GM03348 (cell line): ENCODE measurements at places on chromosomes 7 and 10.
A peak's percentile ranks its signal among the peaks of the same experiment; 100 is the strongest.

- peak; percentile 37 for DNase-seq
These were observed 4.3 kb downstream of the HOXA10 start for GRCh38 chr7:27169658-27170425.

GRCh38 chr7:74256491-74257408, 2.6 kb upstream of the RFC2 start:
- peak; percentile 77 for DNase-seq

- DNase-seq, result no peak
These were observed 41.2 kb downstream of the TNRC18 start for GRCh38 chr7:5382281-5382892.

DNA sequence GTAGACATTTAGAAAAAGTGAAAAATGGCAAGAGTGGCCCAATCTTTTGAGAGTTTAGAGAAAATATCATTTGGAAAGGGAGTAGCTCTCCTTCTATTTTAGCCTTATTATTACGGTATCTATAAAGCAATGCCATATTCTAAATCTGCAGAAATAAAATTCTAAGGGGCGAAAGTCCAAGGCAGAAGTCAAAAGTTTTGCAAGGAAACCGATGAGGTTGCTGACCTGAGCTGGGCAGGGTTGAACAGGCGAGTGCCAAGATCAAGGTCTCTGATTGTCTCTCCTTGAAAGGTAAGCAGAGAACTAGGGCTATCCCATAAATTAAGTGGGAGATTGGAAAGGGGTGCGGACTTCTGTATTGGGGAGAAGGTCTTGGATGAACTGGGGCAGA, 11.7 kb downstream of the TRIM56 start:
- no peak for DNase-seq

DNA sequence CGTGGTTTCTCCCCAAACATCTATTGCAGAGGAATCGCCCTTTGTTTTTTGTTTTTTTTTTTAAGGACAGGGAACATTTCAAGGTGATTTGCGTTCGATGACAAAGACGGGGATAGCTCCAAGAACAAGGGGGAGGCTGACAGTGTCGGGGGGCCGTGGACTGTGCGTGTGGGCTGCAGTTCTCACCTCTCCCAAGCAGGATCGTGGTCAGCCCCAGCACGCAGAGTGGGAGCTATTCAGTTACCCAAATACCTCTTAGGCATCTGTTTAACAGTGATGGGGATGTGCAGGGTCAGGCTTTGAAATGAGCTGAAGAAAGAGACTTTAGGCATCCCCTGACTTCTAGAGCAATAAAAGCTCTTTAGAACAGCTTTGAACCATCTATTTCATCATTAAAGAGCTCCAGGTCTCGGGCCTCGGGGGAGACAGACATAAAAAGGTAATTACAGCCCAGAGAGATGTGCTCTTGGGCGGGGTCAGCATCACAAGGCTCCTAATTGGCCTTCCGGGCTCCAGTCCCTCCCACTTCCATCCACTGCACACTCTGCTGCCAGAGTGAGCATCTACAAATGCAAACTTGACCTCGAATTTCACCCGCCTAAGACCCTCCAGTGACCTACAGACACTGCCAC, 97.3 kb downstream of the MYL10 start:
- no peak for DNase-seq
